Hematopoietic multipotent progenitor cell (in vitro differentiated cells): ENCODE measurements at places on chromosomes 1 and 21.
A peak's percentile ranks its signal among the peaks of the same experiment; 100 is the strongest.

DNA sequence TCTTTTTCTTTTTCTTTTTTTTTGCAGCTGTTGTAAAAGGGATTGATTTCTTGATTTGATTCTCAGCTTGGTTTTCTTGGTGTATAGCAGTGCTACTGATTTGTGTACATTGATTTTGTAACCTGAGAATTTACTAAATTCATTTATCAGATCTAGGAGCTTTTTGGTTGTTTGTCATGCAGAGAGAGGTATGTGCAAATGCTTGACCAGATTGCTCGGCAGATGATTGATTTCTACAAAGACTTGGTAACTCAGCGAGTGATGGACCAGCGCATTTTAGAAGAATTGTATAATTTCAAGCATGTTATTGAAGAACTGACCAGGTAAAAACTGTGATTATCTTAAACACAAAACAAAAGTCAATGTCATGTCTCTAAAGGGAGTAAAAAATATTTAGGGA, 27.9 kb downstream of the AXDND1 start:
- DNase-seq = no peak

DNA sequence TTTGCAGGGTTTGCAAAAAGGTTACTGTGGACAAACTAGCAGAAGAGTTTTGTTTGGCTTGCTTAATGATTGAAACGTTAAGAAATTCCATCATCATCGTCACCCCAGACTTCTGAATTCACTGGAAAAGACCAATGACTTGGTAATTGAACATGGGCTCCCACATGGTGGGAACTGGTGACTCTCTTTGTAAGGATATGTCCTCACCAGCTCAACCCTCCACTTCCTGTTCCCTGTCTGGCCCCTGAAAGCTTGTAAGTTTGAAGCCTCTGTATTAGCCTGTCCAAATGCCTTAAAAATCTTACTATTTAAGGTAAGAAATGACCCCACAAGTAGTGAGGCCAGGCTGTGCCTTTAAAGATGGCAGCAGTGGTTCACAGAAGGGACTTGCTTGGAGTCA, 9.7 kb downstream of the SYT6 start:
- DNase-seq = no peak

GRCh38 chr1:50112193-50112592, 3.5 kb downstream of the ELAVL4 start:
- DNase-seq = no peak

- DNase-seq = no peak
These were observed 4.9 kb upstream of the ABCA4 start for GRCh38 chr1:94125551-94126514.

- peak; percentile 38 for DNase-seq
These were observed 8.3 kb downstream of the CDKN2C start for GRCh38 chr1:50978144-50978851.

DNA sequence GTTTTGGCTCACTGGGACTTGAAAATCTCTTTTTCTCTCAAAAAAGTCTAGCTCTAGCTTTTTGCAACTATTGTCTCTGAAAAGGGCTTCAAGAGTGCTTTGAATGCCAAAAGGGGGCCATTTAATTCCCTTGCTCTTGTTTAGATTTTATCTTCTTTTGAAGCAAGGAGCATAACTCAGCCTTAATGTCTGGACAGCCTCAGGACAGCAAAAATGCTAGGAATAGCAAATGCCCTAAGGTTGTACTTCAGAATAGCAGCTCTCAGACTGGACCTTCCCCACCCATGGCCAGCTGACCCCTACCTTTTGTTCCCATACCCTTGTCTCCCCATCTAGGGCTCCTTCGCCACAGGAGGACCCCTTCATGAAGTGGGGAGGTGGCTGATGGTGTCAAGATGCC, 121.4 kb downstream of the KCNK1 start:
- no peak for DNase-seq

DNA sequence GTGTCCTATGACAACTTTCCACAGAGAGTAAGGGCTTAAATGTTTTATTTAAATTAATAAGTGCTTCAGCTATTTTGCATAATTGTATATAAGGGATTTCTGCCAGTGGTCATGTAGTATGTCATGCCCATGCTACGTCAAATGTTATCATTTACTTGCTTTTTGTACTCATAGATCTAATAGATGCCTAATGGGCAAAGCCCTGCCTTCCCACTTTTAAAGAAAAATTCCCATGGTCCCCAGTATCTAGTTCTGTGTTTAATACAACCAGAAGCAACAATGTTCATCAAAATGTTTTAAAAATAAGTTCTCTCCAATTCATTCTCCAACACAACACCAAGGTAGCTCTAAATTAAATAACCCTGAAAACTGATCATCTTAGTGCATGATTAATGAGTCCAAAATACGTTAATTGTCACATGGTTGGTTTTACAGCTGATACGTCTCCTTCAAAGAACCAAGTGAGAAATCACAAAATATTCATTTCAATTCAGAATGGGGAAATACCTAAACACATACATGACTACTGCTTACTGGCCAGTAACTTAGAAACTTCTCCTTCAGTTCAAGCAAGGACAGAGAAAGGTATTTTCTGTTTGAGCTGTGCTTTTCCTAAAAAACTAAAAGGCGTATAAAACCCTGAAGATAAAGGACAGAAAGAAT, 49.1 kb upstream of the SDC3 start:
- DNase-seq = no peak

DNA sequence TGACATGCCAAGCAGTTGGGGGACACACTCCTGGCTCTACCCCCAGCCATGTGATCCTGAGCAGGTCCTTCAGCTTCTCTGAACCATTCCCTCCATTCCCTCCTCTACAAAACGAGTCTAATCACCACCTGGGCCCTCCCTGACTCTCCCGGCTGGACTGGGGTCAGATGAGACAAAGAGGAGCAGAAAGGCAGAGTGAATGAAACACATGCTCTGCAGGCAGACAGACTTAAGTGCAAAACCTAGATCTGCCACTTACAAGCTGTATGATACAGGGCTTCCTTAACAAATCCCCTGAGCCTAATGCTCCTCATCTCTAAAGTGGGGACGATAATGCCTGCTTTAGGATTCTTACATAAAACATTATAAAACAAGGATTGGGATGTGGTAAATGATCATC, 17.3 kb downstream of the RIMS3 start:
- DNase-seq = no peak

DNA sequence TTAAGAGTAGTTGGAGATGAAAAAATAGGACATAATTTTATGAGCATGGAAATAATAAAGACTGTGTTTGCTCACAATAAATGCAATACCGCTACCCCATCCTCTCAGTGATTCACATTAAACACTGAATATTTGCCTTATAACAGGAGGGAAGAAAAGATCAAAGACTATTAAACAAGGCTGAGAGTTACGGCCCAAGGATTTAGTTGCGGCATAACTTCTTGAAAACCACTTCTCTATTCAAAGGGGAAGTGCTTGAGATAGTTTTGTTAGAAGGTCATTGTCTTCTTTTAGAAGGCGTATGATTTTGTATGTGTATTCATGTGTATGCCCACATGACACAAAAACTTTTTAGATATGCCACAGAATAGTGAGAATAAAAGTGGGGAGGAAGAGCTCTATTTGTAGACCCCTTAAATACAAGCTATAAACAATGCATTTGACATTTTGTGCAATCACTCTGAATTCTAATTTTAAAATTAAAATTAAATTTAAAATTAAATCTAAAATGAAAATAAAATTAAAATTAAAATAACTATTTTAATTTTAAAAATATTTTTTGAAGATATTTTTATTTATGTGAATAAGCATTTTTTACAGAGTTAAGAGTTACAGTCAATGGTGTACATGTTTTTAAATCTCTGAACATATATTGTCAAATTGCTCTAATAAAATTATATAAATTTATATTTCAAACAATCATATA, 986.6 kb upstream of the ADAMTS5 start:
- no peak for DNase-seq

DNA sequence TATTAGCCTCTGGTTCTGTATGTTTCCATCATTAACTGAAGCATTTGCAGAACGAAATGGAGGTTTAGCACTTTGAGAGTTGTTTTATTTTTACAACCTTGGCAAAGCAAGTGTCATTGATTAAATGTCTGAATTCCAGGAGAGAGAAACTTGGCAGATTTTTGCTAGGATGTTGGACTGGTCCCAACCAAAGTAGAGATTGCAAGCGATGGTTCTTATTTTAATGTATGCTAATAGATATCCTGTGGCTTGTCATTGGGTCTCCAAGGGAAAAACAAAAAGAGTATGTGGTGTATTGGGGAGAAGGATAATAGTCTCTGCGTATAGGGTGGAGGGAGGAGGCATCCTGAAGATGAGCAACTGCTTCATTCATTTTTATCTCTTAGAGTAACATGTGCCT, 457.2 kb upstream of the RUNX1 start:
- DNase-seq = no peak

- DNase-seq = no peak
These were observed 189.4 kb upstream of the FGGY start for GRCh38 chr1:59107516-59107915.

GRCh38 chr1:19861034-19861433, 21.2 kb upstream of the OTUD3 start:
- no peak for DNase-seq

DNA sequence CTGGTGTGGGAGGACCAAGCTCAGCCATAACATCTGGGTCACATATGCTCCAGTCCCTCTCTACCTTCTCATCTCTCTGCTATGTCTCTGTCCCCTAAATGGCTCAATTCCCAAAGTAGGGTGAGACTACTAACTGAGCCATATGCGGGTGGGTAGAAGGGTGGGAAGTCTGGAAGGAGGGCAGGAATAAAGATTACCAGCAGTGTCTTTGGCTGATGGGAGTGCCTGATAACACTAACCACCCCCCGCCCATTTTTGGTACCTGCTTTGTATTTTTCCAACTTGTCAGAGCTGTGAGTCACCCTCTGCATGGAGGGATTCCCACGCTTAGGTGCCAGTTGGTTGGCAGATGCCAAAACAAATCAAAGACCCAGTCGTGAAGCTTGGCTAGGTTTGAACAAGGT, 14.9 kb upstream of the SSBP3 start:
- no peak for DNase-seq

DNA sequence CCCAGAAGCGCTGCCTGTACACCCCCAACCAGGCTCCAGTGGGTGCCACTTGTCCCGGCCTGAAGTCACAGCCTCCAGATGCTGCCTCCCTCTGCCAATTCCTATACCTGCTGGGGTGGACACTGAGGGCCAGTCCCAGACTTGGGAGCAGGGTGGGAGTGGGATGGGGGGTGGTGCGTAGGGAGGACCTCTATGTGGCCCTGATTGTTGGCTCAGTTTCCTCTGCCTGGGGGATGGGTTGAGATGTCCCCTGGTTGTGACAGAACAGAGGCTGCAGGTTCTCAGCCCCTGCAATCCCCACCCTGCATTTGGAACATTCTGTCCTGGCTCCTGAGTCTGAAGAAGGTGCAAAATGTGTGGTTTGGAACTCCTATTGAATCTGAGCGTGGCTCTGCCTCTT, 27.2 kb downstream of the RAB7B start:
- no peak for DNase-seq

DNA sequence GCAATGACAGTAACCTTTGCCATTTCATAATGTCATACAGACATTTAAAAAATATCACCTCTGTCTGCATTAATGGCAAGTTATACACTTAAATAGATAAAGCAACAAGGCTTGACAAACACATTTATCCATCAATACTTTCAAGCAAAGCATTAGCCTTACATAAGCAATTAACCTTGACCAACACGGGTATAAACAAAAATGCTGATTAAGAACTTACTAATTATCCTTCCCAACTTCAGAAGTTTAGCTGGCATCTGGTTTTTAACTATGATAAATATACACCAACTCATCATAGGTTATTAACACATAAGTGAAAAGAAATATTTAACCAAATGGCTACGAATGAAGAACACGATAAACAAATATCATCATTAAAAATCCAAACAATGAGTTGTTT, 188.5 kb downstream of the SMYD3 start:
- DNase-seq = no peak

- DNase-seq = no peak
These were observed 90.6 kb downstream of the TRIM11 start for GRCh38 chr1:228315945-228316588.

- no peak for DNase-seq
These were observed 27.5 kb upstream of the CD1D start for GRCh38 chr1:158153179-158153578.

DNA sequence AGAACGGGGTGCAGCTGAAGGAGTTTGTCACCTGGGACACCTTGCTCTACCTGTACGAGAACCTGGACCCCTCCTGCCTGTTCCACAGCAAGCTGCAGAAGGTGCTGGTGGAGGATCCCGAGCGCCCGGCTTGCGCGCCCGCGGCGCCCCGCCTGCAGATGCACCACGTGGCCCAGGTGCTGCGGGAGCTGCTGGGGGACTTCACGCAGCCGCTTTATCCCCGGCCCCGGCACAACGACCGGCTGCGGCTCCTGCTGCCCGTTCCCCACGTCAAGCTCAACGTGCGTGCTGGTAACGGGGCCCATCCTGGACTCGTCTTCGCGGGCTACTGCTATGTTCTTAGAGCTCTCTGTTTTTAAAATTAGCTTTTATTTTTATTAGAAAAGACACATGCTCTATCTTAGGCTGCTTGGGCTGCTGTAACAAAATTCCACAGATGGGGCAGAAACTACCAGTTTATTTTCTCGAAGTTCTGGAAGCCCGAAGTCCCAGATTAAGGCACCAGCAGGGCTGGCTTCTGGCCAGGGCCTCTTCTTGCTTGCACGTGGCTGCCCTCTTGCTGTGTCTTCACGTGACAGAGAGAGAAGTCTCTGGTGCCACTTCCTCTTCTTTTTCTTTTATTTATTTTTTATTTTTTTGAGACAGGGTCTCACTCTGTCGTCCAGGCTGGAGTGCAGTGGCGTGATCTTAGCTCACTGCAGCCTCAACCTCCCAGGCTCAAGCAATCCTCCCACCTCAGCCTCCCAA, 38.1 kb downstream of the TRPM2 start:
- DNase-seq = peak; percentile 39

DNA sequence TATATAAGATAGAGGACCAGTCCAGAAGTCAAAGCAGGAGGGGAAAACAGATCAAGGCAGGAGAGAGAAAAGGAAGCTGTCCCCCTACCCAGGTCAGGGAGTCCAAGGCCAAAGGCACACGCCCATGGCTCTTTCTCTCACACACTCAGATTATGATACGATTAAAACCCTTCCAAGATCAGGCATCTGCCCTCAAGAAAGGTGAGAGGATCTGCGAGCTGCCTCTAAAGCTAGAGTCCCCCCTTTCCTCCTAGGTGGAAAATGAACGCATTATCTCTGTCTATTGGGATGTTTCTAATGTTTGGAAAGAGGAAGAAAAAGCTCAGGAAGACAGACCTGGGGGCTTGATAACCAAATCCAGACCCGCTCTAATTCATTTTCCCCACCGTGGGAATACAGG, 7.6 kb downstream of the PAFAH2 start:
- DNase-seq = no peak
